ENCODE measurements at places on chromosomes 1 and 21.
A peak's percentile ranks its signal among the peaks of the same experiment; 100 is the strongest.

GRCh38 chr21:14569868-14570267 is 23.8 kb upstream of the SAMSN1 start:
- no peak for DNase-seq

- peak; percentile 26 for DNase-seq
Measured at GRCh38 chr1:12276225-12276624, 46.4 kb downstream of the VPS13D start.

GRCh38 chr1:162530988-162531319 is 30.6 kb upstream of the UAP1 start:
- no peak for DNase-seq

DNA sequence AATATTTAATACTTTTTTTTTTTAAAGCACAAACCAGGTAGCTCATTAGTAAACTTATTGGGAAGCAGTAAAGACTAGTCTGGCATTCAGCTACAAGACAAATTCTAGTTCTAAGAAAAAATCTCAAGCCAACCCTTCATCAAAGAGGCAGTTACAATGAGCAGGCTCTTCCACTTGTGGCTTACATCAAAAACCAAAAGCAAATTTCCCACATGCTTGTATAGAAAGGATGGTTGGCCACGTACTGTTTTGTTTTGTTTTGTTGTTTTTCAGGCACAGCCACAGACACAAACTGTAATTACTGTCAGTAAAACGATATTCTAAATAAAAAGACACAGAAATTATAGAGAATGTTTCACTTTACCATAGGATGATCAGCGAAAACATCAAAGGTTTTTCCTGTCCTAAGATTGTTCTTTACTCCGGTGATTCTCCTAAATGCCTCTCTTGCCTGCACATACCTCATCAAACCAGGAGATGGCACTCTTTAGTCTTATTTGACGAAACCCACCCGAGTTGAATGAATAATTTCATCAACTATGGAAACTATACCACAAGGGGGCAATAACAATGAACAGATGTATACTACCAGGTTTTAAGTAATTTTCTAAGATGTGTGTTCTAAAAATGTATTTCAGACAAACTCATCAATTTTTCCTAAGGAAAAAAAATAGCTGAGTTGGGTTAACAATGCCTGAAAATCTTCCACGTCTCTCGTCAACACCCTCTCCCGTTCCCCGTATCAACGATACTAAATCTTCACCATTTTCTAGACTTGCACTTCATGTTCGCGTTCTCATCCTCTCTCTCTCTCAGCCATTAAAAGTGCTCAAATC is 26.9 kb downstream of the RPL5 start:
- peak; percentile 39 for DNase-seq

GRCh38 chr1:7859406-7859805 is 6.5 kb upstream of the UTS2 start:
- DNase-seq = no peak

DNA sequence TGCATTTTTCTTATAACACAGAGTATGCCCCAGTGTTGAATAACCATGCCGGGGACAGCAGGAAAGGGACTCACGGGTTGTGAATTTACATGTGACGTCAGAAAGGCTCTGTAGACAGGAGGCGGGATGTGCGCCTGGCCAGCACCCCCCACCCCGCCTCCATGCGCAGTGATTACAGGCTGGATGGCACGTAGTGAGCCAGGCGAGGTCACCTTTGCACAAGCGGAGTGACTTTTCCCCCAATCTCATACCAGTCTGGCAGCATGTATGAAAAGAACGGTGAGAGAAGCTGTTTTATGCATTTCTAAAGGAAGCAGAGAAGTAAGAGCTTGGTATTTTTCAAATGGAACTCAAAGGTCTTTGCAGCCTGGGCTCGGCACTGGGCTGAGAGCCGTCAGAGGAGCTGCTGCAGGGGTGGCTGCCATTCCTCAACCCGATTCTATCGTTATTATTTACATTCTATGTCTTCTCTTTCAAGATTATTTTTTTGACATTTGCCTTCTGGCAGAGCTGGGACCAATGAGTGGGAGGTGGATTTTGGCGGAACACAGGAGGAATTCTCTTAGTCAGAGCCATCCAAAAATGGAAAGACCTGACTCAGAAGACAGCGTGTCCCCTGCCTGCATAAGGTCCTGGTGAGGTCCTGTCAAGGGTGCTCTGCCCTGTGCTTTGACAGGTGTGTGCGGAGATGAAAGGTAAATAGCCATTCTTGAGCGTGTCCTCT is 115.6 kb upstream of the SLC45A1 start:
- no peak for DNase-seq

- DNase-seq = no peak
Measured at GRCh38 chr1:99843760-99844159, 6.4 kb upstream of the AGL start.

GRCh38 chr1:109762821-109763645 is 690 bp downstream of the EPS8L3 start:
- no peak for DNase-seq

DNA sequence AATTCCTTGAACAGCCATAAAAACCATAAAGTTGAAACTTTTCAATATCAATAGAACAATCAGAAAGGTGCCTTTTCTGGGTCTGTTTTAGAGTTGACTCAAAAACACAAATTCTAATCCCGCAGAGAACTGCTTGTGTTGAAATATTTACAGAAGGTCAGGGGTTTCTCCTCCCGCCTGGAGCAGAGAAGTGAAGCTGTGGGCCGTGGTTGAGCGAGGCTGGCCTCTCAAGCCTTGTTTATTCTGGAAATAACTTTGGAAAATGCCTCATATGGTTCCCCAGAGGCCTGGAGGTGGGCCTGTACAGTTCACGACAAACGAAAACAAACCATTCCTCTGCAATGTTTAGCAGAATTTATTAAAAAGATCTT is 90.8 kb upstream of the ERRFI1 start:
- no peak for DNase-seq

- no peak for DNase-seq
Measured at GRCh38 chr1:31581821-31582810, 5.8 kb downstream of the TINAGL1 start.

- DNase-seq = no peak
Measured at GRCh38 chr1:234238060-234238459, 135.2 kb upstream of the COA6 start.
